ENCODE measurements at places on chromosomes 2 and 18.

DNA sequence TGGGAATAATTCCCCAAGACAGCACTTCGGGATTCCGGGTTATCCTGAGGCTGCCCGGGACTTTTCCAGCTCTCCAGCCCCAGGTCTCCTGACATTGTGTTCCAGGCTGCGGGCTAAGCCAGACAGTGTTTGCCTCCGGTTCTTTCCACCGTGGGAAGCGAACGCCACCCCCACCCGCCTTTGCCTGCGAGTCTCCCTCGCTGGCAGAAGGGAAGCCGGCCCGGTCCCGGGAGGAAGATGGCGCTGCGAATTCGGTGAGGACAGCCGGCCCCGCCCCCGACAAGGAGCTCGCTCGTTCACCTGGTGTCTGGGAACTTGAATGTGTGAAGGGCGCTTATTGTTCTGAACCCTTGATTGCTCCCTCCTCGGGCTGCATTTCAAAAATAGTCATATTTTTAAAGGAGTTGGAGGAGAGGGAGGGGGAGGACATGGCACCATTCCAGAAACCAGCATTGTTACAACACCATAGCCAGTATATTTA lies 2.9 kb downstream of the LRATD1 start:
- no peak for DNase-seq

- DNase-seq = no peak
These were observed 121.2 kb downstream of the DPP4 start for GRCh38 chr2:161952783-161953191.

- no peak for DNase-seq
These were observed 225.3 kb downstream of the NCKAP5 start for GRCh38 chr2:133343018-133343352.

GRCh38 chr2:207969249-207969648 lies 56.1 kb downstream of the PLEKHM3 start:
- no peak for DNase-seq

GRCh38 chr2:215277944-215278343 lies 33.9 kb upstream of the ATIC start:
- DNase-seq = no peak

GRCh38 chr2:8551622-8552074 lies 130.2 kb upstream of the ID2 start:
- peak; percentile 46 for DNase-seq

DNA sequence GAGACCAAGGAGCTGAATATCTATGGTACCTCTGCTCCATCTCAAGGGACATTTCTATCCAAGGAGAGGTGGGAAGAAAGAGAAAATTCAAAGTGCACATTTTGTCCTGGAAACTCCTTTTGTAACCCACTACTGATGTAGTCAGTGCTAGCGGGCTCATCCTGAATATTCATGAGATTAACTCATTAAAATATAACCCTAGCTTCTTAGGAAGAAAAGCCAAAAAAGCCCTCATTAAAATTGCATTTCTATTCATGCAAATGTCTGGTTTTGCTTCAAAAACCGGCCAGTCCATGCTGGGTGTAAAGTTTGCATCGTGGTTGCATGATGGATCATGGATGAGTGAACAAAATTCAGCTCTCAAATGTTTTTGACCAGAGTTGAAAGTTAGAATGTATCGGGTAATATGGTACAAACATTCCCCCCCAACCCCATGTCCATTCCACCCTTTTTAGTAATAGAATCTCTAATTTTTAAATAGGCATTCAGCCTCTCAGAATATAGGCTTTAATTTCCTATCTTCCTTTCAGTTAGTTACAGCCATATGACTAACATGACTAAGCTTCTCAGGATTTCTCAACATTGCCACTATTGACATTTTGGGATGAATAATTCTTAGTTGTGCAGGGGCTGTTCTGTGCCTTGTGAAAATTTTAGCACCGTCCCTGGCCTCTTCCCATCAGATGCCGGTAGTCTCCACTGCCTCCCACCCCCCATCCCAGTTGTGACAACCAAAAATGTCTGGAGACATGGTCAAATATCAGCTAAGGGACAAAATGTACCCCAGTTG lies 104.2 kb upstream of the RND3 start:
- DNase-seq = no peak

GRCh38 chr2:175606010-175606841 lies 395.8 kb downstream of the LNPK start:
- no peak for DNase-seq

DNA sequence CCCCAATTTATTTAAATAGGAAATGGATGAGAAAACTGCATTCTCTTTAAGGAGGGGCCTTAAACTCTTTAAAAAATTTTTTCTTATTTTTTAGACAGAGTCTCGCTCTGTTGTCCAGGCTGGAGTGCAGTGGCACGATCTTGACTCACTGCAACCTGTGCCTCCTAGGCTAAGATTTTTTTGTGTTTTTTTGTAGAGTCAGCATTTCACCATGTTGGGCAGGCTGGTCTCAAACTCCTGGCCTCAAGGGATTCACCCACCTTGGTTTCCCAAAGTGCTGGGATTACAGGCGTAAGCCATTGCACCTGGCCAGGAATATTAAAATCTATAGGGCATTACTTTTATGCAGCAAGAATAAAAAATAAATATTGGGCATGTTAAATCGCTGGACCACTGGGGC lies 56.0 kb downstream of the GALR1 start:
- DNase-seq = no peak

GRCh38 chr2:53715568-53715967 lies 52.0 kb upstream of the CHAC2 start:
- no peak for DNase-seq

DNA sequence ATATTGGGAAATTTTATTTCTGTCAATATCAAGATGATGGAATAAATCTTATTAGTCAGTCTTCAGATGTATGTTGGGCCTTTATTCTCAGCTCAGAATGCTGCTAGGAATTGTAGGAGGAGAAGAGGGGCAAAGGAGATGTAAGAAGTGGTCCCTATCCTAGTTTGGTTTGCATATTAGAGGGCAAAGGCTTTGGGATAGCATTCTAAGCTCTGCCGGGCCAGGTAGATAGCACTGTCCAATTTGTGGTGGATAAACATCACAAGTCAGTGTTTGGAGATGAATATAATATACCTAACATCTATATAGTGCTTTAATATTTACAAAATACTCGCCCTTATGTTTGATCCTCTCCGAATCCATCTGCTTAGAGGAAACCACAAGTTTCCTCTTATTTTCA lies 149.2 kb downstream of the GULP1 start:
- no peak for DNase-seq

DNA sequence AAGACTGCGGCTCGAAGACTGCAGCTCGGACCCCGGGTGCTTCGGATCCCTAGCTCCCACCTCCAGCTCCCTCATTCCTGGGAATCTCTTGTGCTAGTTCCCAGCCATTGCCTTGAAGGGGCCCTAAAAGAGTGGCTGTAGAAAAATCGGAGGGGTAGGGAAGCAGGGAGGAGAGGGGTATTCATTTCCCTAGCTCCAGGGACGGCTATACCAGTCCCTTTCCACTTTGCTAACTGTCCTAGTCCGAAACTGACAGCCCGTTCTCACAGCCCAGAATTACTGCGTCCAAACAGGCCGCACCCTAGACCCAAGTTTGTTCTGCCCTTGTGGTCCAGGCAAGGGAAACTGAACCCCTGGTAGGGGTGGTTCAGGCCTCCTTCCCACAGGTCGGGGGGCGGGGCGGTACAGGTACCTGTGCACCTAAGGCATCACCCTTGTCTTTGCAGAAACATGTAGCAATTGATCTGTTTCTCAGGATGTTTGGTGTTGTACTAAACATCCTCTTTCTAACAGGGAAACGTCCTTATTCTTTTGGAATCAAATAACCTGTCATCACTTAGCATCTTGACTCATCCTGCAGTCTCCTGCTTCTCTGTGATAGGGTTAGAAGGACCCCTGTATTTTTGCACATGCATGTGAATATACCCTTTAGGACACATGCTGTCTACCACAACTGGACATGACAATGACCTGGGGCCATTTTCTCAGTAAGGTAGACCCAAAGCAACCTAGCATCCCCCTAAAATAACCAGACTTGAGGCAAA lies 4.0 kb downstream of the EMX1 start:
- DNase-seq = no peak

GRCh38 chr18:13022644-13023043 lies 31.5 kb downstream of the CEP192 start:
- DNase-seq = no peak

DNA sequence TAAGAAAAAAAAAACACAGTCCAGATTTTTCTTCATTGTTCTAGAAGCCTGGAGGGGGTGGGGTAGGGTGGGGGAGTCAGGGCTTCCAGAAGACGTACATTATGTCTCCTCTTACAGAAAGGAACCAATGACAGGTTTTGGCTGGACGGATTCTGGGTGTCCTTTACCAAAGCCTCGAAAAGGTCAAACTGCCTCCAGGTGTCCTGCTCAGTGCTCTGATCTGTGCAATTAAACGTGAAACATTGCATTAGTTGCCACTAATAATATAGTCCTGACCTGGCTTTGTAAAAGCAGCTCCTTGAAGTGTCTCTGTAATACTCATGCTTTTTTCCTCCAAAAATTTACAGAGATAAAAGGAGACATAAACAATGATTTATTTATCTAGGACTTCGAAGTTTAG lies 11.1 kb upstream of the MTA3 start:
- DNase-seq = no peak

GRCh38 chr2:206615417-206616089 lies 26.7 kb upstream of the FAM237A start:
- no peak for DNase-seq

GRCh38 chr18:68803356-68803755 lies 5.5 kb downstream of the CCDC102B start:
- DNase-seq = no peak

DNA sequence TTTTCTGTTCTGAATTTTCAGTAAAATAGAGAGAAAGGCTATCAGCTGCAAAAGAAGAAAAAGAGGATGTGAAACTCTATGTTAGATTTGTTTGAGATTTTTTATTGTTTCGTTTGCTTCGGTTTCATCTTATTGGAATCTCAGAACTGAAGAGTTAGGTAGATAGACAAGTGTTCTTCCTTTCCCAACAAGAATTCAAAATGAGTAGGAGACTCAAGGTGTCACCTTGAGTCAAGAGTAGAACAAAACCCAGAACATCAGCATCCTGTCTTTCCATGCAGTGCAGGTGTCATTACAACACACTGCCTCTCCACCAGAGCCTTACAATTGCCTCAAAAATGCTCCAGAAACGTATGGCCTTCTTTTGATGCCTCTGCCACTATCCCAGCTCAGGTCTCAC lies 21.1 kb downstream of the NBAS start:
- DNase-seq = no peak

GRCh38 chr2:232502911-232503808 lies 15.5 kb upstream of the ECEL1 start:
- peak; percentile 58 for DNase-seq

- no peak for DNase-seq
These were observed 95.2 kb downstream of the CAMKMT start for GRCh38 chr2:44456946-44457345.

DNA sequence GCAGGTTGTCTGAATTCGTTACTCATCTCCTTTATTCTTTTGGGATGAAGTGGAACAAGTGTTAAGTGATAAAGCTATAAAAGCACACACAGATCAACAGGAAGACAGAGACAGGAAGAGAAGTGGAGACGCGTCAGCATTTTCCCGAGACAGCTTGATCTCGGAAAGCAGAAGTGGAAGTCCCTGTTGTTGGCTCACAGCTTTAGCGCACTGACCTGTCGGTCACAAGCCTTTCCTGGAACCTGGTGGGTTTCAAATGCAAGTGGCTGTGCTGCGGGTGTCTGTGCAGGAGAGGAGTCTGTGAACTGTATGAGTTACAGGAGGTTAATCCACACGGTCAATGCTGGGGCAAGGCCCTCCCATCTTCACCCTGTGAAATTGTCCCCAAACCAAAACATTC lies 116.6 kb upstream of the PELI1 start:
- peak; percentile 36 for DNase-seq

DNA sequence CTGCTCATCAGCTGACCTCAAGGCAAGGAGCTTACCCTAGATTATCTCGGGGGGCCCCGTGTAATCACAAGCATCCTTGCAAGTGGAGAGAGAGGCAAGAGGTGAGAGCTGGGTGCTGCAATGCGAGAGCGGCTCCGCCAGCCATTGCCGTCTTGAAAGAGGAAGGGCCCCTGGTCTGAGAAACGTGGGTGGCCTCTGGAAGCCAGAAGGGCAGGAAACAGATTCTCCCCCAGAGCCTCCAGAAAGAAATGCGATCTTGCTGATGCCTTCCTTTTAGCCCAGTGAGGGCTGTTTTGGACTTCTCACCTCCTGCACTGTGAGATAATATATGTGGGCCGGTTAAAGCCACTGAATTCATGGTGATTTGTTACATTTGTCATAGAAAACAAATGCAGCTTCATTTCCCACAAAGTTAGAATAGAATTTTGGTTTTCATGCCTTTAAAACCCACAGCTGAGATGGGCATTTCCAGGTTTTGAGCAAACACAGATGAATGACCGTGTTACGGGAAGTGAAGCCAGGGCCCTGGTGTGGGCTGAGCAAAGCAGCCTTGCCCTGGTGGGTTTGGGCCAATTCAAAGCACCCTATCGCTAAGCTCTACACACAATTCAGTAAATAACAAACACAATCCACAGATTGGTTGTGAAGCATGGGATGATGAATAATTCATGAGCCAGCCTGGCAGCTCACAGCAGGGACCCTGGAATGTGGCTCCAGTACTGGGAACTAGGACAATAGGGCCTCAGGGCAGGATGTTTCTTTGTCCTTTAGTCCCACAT lies 319.9 kb upstream of the HS6ST1 start:
- DNase-seq = no peak

DNA sequence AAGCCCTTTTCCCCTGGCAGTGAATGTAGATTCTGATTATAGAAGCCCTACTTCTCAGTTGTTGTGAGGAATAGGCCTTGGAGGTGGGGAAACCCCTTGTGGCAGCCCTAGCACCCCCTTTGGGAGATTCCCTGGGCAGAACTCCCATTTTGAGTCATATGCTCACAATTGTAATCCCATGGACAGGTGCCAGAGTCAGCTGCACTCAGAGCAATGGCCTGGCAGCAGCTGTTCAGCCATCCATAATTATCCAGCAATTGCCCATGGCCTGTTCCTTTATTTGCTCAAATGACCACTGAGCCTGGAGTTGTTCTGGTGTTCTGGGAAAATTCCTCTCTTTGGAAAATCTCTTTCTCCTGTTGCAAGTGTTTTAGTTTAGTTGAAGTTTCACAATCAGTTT lies 71.7 kb downstream of the PTRHD1 start:
- DNase-seq = no peak

- no peak for DNase-seq
These were observed 39.1 kb downstream of the FN1 start for GRCh38 chr2:215396595-215397313.

DNA sequence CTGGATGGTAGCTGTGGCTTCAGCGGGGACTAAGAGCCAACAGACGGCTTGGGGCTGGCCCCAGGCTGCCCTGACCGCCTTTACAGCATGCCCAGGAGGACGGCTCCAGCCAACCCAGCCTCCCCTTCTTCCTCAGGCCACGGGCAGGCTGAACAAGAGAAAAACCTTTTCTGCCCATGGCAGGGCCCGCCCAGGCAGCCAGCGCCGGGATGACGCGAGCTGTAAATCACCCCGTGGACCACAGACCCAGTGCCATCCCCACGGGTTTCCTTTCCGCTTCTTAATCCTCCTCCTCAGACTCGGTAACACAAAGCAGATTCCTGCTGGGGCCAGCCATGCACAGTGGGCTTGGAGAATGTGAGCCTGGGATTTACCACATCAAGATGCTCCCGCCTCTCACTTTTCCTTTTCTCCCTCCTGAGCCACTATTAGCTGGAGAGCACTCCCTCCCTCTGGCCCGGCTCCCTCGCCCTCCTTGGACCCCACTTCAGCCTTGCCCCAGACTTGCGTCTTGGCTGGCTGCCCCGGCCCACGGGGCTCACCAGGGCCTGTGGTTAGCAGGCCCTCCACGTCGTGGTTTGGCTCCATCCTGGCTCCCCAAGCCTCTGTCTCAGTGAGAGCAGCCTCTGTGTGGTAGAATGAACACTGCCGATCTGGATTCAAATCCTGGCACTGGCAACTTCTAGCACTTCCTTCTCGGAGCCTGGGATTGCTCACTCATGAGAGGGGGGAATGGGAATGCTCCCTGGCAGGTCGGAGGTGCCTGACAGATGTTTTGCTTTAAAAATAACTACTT lies 31.4 kb downstream of the ATOH8 start:
- no peak for DNase-seq

Measured in stimulated activated CD8-positive, alpha-beta memory T cell treated with anti-CD3 and anti-CD28 coated beads, Interleukin-4, amount 100 ng/mL, for 48 hours (primary cell).